ENCODE measurements at places on chromosomes 4 and X.

GRCh38 chrX:135420831-135421230, 913 bp upstream of the SMIM10L2A start:
- DNase-seq, result no peak

DNA sequence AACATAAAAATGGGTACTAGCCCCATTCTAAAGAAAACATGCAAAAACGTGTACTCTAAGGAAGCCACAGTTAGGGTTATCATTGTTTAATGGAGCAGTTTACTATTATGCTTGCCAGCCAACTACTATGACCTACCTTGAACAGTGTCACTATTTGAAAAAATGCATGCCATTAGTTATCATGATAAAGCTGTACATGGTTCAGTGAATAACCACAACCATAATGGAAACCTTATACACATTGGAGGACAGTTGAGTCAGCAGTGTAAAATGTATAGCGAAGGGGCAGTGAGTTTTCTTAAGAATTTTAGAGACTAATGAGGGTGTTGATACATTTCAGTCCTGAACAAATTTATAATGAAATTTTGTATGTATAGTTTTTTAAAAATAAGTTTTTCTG, 381.9 kb downstream of the GRXCR1 start:
- DNase-seq, result no peak

DNA sequence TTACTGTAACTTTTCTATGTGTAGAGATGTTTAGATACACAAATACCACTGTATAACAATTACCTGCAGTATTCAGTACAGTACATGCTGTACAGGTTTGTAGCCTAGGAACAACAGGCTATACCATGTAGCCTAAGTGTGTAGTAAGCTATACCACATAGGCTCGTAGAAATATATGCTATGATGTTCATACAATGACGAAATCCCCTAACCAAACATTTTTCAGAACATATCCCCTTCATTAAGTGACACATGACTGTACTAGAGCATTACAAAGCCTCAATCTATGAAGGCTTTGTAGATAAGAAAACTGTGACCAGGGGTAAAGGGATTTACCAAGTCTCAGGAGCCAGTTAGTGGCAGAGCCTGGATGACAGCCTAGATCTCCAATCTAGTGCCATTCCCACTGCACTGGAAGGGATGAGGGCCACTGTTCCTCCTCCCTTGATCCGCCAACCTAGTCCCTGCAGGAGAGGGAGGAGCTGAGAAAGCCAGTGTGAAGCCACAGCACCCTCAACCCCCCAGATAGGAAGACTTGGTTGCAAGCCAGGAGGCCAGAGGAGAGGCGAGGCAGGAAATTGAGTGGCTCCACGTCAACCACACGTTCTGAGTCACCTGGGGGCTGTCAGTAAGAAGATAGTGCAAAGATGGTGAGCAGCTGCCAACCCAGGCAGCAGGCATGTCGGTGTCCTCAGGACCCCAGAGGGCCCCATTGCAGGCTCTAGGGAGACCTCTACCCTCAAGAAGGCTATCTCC, 227.7 kb downstream of the BCOR start:
- DNase-seq, result peak; percentile 12

DNA sequence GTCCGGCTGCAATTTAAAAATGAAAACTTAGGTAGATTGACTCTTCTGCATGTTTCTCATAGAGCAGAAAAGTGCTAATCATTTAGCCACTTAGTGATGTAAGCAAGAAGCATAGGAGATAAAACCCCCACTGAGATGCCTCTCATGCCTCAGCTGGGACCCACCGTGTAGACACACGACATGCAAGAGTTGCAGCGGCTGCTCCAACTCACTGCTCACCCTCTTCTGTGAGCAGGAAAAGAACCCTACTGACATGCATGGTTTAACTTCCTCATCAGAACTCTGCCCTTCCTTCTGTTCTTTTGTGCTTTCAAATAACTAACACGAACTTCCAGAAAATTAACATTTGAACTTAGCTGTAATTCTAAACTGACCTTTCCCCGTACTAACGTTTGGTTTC, 41.0 kb downstream of the MAP7D3 start:
- DNase-seq, result no peak

GRCh38 chrX:103197721-103198306, 17.1 kb upstream of the BEX4 start:
- peak; percentile 83 for DNase-seq

DNA sequence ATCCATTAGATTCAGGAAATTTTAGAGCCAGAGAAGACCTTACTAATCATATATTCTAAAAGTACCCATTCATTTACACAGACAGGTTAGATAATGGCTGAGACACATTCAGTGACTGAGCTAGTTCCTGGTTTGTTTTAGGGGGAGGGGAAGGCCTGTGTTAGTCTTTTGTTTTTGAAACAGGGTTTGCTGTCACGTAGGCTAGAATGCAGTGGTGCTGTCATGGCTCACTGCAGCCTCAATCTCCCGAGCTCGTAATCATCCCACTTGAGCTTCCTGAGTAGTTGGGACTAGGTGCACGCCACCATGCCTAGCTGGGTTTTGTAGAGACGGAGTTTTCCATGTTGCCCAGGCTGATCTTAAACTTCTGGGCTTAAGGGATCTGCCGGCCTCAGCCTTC, 10.1 kb downstream of the RBPJ start:
- no peak for DNase-seq

- DNase-seq, result no peak
Measured at GRCh38 chr4:176614793-176615192, 177.9 kb downstream of the VEGFC start.

- no peak for DNase-seq
Measured at GRCh38 chrX:68758671-68759070, 70.2 kb upstream of the EFNB1 start.

DNA sequence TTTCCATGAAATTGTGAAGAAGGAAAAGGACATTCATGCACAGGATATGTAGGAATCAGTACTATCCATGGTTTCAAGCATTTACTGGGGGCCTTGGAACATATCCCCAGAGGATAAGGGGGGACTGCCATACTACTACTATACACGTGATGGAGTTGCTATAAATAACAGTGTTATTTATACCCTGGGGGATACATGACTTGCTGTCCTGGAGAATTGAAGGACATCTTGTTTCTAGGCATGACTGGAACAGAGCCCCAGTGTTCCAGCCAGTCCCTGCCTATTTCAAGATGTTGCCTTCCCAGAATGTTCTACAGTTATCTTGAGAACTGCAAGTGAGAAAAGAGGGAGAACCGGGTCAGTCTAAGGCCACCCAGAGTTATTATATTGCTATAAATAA, 39.6 kb upstream of the ZNF81 start:
- DNase-seq, result no peak

GRCh38 chr4:145178740-145179280, 1.6 kb downstream of the OTUD4 start:
- DNase-seq, result no peak

DNA sequence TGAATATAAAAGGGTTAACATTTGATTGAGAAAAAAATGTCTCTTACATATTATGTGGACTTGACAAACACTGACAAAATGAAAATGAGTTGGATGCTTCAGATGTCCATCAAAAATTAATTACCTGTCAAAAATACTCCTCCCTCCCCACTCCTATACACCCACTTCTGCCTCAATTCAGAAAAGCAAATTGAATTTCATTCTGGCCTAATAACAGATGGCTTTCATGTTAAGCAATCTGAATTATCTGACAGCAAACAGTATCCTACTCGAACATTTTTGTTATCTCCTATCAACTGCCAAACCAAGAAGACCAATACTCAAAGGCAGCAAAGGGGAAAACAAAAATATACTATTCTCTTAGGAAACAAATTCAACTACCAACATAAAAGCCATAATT, 44.0 kb downstream of the ATP8A1 start:
- no peak for DNase-seq

GRCh38 chrX:134144231-134144630, 92.8 kb upstream of the CCDC160 start:
- no peak for DNase-seq

DNA sequence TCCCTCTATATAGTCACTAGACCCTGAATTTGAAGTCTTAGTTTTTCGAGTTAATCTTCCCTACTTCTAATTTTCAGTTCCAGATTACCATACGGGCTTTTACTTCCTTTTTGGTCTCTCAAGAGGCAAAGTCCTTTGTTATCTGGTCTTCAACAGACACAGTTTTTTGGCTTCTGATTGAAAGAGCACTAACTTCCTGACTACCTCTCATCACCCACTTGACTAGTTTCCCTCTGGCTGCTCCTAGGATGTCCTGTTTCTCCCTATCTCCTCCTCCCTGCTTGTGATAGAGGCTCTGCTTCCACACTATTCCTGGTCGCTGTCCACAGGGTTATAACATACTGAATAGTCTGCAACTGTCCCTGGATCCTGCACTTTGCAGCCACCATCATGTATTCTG, 16.7 kb upstream of the WDR44 start:
- DNase-seq, result no peak

DNA sequence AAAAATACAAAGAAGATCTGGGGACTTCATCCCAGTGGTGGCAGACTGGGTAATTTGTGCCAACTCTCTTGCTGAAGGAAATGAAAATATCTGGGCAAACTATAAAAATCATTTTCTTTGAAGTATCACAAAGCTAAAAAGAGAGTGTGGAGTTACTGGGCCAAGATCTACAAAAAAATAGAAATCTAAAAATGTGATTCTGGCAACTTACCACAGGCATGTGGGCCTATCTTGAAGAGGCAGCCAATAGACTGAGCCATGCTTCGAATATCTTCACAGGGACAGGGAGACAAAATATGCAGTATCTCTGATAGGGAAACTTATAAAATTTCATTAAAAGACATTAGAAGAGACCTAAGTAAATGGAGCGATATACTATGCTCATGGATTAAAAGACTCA, 168.8 kb downstream of the RCHY1 start:
- DNase-seq, result no peak

GRCh38 chrX:110304884-110305283, 13.0 kb downstream of the AMMECR1 start:
- no peak for DNase-seq

DNA sequence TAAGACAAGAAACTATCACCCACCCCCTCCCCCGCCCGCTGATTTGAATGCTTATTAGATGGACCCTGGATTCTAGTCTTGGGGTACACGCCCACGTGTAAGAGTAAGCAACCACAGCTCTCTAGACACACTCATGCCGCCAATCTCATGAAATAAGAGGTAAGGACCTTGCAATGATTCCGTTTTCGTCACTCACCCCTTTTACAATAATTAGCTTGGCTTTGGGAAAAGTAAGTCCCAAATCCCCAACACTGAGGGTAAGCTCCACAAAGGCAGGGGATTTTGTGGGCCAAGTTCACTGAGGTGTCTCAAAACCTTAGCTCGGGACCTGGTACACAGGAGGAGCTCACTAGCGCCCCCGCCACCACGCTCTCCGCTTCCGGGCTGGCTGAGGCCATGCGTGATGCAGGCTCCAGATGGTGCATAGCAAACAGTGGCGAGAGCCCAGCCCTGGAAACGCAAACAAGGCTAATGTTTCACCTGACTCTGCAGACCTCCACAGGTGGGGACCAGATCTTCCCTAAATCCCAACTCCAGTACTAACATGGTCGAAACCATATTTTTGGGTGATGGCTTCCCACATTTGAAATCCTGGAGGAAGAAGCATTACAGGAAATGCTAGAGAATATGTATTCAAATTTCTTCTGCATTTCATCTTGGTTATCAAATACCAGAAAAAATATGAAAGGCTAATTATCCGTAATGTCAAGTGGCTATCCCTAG, 4.1 kb downstream of the PLAC8 start:
- peak; percentile 65 for DNase-seq

GRCh38 chrX:70087857-70088630, 25.8 kb downstream of the OTUD6A start:
- peak; percentile 21 for DNase-seq

- no peak for DNase-seq
Measured at GRCh38 chr4:8157496-8157895, 1.1 kb downstream of the ABLIM2 start.

- DNase-seq, result no peak
Measured at GRCh38 chr4:85748654-85749053, 273.7 kb downstream of the ARHGAP24 start.
